ENCODE measurements at places on chromosomes 11 and 22. TPM values are rescaled to one million over a fixed set of nuclear protein-coding genes. Genes with fewer than 3 reads are reported as not detected.
A peak's percentile ranks its signal among the peaks of the same experiment; 100 is the strongest.

DNA sequence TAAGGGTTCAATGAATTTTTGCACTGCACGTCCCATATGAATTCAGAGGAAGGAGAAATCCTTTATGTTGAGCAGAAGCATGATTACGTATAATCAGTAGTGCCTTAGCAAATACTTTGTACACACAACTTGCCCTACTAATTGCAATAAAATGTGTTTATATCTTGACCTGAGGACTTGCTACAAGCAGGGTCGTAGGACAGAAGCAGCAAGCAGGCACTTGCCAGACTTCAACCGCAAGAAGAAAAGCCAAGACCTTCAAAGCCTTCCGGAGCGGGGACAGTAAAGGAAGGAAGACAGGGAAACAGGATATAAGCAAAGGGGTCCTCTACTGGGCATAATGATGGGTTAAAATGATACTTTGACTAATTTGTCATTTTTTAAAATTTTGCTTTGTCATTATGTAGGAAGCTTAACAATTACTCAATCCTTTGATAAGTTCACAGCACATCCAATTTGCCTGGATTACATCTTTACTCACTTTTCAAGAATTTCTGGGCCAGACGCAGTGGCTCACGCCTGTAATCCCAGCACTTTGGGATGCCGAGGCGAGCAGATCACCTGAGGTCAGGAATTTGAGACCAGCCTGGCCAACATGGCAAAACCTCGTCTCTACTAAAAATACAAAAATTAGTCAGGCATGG lies 23.2 kb upstream of the UBASH3B start:
- no peak for ATAC-seq

DNA sequence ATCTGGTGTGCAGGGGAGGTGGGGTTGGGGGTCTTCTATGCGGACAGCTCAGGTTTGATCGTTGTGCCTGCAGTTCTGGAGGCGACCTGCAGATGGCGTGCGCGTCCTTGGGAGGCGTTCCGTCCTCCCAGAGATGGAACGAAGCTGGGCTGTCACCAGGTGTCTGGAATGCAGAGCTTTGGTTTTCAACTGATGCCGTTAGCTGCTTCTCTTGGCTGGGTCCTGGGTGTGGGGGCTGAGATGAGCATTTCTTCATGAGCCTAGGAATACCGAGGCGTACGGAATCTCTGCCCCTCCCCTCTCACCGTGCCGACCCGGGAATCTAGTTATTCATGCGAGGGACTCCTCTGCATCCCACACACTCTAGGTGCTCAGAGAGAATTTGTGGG lies 98.6 kb downstream of the CEP164 start:
- ATAC-seq: peak; percentile 48

ISX gene
- total RNA-seq: not detected

- no peak for ATAC-seq
Measured at GRCh38 chr11:17933708-17934107, 79.1 kb downstream of the SERGEF start.

BRSK2 gene
- total RNA-seq: 3.3 TPM

BIK gene
- total RNA-seq: 4.0 TPM

GRCh38 chr11:15142838-15143237 lies 28.1 kb downstream of the INSC start:
- ATAC-seq: no peak

- ATAC-seq: peak; percentile 2
Measured at GRCh38 chr11:64874308-64875240, 3.8 kb downstream of the EHD1 start.

- ATAC-seq: no peak
Measured at GRCh38 chr11:31824332-31824878, 13.3 kb upstream of the PAX6 start.

DNA sequence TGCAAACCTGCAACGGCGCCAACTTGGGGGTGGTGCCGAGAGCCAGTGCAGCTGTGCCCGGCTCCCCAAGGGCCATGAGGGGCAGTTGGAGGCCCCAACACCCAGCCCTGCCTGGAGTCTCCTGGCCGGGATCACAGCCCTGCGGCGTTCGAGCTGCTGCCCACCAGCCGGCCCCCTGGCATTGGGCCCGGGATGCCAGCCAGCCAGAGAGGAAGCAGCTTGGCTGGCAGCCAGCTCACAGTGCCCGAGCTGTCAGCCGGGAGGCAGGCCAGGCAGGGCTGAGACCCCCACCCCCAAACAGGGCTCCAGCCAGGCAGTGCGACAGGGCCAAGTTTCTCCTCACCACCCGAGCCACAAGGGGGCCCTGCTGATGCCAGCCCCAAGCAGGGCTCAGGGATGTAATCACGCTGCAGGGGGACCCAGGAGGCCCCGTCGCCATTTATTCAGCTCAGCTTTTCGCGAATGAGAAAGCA lies 26.0 kb upstream of the TCF20 start:
- ATAC-seq: no peak

NLRP6 gene
- total RNA-seq: 2.2 TPM

DNA sequence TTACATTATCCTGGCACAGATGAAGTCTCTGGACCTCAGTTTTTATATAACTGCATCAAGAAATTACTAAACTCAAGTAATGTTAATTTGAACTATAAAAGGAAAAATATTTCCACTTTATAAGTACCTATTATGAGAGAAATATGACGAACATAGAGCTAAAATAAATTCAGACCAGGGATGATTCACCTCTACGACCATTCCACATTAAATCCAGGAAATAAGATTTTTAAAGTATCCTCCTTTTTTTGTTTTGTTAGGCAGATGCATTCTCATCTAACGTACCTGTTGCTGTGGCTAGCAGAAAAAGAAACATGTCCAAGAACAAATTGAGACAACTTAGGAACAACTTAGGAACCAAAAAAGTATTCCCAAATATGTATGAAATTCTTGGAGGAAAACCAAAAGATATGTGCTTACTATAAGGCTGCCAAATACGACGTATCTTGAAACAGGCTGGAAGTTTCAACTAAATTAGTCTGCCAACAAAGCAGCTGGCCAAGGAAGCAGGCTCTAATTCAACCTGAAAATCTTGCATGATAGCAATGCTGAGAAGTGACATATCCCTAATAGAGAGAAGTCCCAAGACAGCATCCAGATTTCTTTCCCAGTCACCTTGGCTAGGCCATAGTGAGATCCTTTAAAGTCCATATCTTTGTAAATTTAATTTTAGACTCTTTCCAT lies 15.7 kb downstream of the SPTY2D1 start:
- no peak for ATAC-seq

GRCh38 chr11:77069336-77069968 lies 2.7 kb downstream of the CAPN5 start:
- no peak for ATAC-seq

DNA sequence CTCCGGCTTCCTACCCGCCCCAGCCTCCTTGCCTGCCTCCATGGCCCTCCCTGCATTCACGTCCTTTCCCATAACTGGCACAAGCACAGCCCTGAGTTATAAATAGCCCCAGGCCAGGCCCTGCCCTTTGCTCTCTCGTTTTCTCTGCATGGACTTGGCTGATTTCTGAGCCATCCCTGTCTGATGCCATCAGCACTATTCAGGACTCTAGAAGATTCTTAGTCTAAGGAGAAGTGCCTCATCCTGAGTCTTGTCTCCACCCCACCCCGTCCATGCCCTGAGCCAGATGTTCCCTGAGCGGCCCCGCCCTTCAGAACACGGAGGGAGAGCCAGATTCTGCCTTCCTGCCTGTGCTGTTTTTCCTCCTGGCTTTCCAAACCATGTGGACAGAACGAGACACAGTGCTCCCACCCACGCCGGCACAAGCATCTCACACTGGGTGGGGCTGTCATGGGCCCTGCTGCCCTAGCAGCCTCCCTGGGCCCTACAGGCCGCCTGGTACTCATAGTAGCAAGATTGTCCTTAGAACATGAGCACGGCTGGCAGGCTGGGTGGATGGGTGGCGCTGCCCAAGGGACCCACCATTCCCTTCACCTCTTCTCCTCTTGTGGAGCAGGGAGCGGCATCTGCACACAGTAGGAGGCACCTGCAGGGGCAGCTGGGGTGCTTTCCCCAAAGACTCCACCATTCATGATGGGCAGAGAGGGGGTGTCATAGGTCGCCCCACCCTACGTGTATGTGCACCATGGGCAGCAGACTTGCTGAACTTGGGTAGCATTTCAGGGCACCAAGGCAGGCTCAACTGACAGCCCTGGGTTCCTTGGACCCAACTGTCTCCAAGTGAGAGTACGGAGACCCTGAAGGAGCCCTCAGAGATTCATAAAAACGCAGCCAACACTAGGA lies 76.9 kb downstream of the BCR start:
- ATAC-seq: no peak

UPB1 gene
- total RNA-seq: 1.5 TPM

ZC3H7B gene
- total RNA-seq: 48.6 TPM

GRCh38 chr11:104704146-104704830 lies 194.0 kb downstream of the CASP12 start:
- no peak for ATAC-seq

GRCh38 chr11:68312780-68313573 lies 586 bp downstream of the LRP5 start:
- peak; percentile 53 for ATAC-seq

DNA sequence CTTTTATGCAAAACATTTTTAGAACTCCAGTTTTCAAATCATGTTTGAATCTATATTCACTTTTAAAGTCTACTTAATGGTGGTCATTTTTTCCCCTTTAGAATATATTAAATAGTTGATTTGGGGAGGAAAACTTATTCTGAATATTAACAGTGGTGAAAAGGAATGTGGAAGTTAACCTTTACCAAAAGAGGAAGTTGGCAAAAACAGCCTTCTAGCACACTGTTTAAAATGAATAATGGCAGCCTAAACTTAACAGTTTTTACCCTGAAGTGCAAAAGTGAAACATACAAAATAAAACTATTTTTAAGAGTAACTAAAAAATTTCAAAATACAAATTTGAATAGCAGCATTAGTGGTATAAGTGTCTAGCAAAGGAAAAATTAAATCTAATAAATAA lies 86.4 kb downstream of the GRK3 start:
- no peak for ATAC-seq

DNA sequence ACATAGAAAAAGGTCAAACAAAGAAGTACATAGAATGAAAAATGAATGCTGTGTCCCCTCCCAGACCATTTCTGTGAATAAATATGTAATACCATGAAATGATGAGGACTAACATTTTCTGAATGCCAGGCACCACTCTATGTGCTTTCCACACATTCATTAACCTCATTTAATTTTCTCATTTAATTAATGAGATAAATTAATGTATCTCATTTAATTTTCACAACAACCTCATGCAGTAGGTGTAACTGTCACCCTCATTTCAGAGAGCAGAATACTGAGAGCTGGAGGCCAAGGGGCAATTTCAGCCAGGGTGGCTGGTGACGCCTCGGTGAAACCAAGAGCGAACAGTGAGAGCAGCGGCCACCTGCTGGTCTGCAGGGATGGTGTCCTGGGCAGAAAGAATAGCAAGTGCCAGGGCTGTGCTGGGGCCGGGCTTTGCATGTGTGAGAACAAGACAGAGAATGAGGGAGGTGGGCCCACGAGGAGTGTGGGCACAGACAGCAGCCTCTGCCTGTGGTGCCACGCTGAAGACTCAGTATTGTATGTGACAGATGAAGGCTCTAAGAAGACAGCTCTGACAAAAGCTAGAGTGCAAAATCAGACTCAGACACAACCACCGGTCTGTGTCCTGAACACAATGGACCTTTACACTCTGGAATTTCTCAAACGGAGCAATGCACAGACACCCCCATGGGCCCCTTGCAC lies 1.8 kb upstream of the SERPIND1 start:
- ATAC-seq: no peak

GRCh38 chr11:36635066-36635862 lies 37.2 kb upstream of the RAG2 start:
- ATAC-seq: no peak

DNA sequence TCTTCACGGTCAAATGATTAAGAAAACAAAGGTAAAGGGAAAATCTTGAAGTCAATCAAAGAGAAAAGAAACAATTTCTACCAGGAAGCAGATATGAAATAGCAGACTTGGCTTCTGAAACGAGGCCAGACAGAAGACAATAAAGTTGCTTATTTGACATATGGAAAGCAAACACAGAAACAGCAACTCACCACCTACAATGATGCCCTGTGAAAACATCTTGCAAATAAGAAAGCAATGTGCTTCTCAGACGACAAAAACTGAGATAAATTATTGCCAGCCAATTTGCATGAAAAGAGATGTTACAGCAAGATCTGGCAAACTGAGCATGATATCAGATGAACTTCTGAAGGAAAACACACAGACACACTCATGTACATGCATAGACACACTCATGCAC lies 45.9 kb upstream of the CTSC start:
- no peak for ATAC-seq

PANX2 gene
- 2.5 TPM for total RNA-seq

GRCh38 chr11:111531687-111532364 lies 8.7 kb upstream of the LAYN start:
- peak; percentile 99 for ATAC-seq

ANKK1 gene
- total RNA-seq: 0.40 TPM

GRCh38 chr11:704228-704674 lies 1.8 kb upstream of the EPS8L2 start:
- ATAC-seq: no peak

- ATAC-seq: no peak
Measured at GRCh38 chr22:20852076-20852475, 6.5 kb downstream of the PI4KA start.

OR51I2 gene
- total RNA-seq: not detected

DNA sequence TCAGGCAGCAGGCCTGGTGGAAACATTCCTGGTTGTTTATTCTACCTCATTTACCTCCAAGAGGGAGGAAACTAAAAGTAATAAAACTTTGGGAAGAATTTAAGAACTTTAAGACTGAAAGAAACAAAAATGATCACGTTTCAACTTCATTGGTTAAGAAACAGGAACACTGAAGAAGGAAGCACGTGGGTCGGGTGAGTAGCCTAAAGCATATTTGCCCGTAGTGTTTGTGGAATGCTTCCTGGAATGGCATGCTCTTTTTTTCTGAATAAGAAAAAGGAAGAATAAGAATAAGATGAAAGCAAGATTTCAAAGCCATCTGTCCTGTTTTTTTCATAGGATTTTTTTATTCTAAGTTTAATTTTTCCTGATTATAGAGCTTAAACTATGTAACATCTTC lies 83.1 kb downstream of the WNT11 start:
- ATAC-seq: no peak

DNA sequence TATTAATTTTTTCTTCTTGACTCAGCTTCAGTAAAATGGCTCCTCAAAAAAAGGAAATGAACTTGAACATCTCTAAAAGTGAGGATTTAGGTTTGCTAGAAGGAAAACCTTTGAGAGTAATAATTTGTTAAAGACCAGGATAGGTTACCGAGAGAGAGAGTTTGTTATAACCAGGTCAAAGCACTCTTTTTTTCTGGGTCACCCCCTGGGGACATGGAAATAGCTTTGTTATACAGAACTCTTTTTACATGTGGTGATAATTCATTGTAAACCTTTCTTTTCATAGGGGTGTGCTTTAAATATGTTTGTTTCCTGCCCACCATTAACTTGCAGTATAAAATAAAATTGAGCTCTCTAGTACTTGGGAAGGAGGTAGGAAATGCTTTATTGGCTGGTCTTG lies 47.7 kb downstream of the DNAJC24 start:
- ATAC-seq: no peak

Measured in activated T-helper 17 cell treated with anti-CD3 and anti-CD28 coated beads, Interleukin-2, amount 50 U/mL, for 72 hours (primary cell).